ENCODE measurements at places on chromosomes 11 and 22. TPM values are rescaled to one million over a fixed set of nuclear protein-coding genes. Genes with fewer than 3 reads are reported as not detected.

C22orf31 gene
- total RNA-seq = not detected

OR51A4 gene
- not detected for total RNA-seq

PRG3 gene
- total RNA-seq = not detected

OR8B4 gene
- not detected for total RNA-seq

SUSD2 gene
- total RNA-seq = 0.10 TPM

LDHAL6A gene
- total RNA-seq = not detected
